Hematopoietic multipotent progenitor cell (in vitro differentiated cells): ENCODE measurements at places on chromosomes 6 and 20.

DNA sequence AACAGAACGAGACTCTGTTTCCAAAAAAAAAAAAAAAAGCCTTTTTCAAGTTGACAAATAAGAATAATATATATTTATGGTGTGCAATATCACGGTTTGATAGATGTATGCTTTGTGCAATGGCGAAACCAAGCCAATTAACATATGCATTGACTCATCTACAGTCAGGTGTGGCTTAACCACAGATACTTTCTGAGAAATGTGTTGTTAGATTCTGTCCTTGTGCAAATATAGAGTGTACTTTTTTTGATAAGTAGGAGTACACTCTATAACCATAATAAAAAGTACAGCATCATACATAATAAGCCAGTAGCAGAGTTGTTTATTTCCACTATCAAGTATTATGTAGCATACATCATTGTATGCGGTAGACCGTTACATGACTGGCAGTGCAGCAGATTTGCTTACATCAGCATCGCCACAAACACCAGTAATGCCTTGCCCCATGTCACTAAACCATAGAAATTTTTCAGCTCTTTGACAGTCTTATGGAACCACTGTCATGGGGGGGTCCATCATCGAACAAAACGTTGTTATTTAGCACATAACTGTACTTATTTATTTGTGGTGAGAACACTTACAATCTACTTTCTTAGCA, 59.2 kb downstream of the TMEM170B start:
- DNase-seq, result no peak

DNA sequence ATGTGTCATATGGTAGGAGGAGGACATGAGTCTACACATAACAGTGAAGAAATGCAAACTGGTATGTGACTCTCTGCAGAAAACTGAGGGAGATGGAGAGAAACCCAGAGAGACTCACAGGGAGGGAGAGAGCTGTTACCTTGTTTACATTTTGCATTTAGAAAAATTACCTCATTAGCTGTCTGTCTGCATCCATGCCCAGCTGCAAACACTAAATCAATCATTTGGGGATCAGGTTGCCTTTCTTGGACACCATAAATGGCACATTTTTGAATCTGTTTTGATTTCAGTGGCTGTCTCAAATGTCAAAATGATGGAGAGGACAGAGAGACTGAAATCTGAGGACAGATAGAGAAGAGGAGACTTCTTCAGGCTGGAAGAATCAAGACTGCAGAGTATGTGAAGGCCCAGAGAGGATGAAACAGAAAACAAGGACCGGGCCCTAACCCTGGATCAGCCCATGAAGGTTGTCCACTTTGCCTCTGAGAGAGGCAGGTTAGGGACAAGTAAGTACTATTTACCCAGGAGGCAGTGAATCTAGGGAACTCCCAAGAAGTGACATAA, 92.2 kb downstream of the UNC5CL start:
- no peak for DNase-seq

DNA sequence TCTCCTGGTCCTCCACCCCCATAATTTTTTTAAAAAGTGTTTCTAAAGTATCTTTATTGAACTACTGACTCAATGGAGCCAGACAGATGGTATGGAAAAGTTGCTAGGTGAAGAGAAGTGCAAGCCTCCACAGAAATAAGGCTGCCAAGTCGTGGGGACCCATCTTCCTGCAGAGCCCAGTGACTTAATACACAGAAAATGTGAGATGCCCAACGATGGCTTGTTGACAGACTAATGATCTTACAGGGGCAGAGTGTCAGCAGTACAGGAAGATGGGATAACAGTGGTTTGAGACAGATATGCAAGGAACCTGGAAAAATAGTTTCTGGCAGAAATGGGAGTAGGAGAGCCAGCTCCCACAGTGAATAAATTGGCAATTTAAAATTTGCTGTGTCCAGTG, 43.3 kb downstream of the FYN start:
- DNase-seq, result no peak

- no peak for DNase-seq
Measured at GRCh38 chr6:109013656-109014305, 80.9 kb downstream of the SESN1 start.

DNA sequence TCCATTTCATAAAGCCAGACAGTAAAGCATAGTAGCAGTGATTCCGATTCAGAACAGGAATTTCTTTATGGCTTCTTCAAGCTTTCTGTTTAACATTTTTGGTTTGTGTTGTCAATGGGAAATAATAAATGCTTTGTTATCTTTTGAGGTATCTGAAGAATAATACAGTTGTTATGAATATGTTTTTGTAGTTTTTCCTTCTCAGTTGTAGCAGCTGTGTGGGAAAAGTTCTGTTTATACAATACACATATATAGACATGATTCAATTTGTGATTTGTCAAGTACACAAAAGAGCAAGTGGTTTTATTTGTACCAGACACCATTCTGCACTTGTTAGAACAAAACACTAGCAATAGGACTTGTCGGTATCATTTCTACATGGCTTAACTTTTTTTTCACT, 96.6 kb downstream of the CDYL start:
- no peak for DNase-seq

GRCh38 chr6:41289815-41290214, 3.3 kb upstream of the TREM1 start:
- DNase-seq, result no peak

DNA sequence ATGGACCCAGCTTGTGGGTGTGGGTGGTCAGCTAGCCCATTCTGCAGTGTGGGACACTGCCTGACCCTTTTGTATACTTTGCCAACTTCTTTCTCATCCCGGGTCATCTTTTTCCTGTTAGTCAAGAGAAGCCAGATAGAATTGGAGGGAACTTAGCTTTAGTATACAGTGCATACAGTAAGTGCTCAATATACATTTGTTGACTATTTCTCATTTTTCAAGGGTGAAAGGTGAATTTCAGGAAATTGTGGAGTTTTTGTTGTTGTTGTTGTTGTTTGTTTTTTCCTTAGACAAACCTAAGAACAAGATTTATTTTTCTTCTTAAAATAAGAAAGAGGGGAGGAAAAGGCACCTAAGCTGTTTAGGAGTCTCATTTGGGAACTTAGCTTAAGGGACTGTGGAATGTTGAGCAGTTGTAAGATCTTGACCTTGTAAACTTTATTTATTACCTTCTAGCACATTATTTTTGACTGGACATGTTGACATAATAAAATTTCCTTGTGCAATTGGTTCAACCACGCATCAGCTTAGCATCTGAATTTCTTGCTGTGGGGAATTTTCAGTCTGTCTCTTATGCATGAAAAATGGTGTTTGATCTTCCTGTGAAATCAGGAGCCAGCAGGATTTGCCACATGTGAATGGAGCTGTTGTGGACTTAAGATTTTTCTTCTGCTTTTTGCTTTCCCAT, 113.6 kb downstream of the ARID1B start:
- DNase-seq, result no peak

DNA sequence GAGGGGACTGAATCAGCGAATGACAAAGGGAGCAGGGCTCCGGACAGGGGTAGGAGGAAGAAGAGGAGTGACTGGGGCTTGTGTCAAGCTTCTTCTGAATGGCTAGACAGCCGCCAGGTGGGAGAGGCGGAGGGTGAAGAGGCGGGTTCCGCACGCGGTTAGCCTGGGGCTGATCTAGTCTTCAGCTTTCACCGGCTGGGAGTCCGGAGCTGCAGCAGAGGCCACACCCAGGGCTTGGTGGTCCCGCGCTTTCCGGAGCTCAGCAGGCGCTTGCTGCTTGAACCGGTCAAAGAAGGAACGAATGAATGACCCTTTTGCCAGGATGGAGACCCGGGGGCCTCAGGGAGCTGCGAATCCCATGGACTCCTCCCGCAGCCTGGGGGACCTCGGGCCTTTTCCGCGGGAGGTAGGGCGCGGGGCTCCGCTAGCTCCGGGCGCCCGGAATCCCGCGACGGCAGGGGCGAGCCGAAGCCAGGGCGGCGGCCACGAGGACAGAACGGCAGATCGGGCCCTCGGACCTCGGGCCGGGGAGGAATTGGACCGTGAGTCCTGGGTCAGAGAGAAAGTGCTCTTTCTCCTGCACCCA, at the start of gene C6orf141:
Gene C6orf141 (plus strand): TSS at position 177 of the 586 bp plus-strand sequence. CDS start 125 bp downstream, at position 302.
- peak; percentile 31 for DNase-seq
